NT2/D1 (cell line): ENCODE measurements at places on chromosomes 11 and 22.

GRCh38 chr11:36751335-36751781 is 153.3 kb upstream of the RAG2 start:
- DNase-seq: no peak

DNA sequence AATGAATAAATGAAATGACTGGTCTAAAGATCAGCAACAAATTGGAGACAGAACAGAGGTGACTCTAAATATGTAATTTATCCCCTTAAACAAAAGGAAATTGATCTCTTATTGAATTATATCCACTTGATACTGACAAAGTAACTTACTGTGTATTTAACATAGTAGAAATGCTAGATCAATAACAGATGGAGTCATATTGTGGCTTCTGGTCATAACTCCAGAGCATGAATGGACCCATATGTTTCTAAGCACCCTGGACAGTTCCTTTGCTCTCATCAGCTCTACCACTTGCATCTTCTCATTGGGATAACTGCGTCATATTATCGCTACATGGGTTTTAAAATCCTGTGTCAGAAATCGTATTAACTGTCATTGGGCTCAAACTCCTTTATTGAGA is 222.3 kb downstream of the ETS1 start:
- DNase-seq: no peak

GRCh38 chr11:45300715-45301114 is 14.6 kb upstream of the SYT13 start:
- no peak for DNase-seq

- no peak for DNase-seq
These were observed 136.2 kb upstream of the ZC3H12C start for GRCh38 chr11:109957000-109957399.

GRCh38 chr11:118226296-118226695 is 1.5 kb upstream of the JAML start:
- DNase-seq: no peak

- no peak for DNase-seq
These were observed 119.4 kb downstream of the MED15 start for GRCh38 chr22:20626811-20627210.
